ENCODE measurements at places on chromosomes 3 and 15. TPM values are rescaled to one million over a fixed set of nuclear protein-coding genes. Genes with fewer than 3 reads are reported as not detected.

The SPTSSB gene
- not detected for total RNA-seq

The SLC24A1 gene
- 17.4 TPM for total RNA-seq

The RLBP1 gene
- total RNA-seq, result not detected

DNA sequence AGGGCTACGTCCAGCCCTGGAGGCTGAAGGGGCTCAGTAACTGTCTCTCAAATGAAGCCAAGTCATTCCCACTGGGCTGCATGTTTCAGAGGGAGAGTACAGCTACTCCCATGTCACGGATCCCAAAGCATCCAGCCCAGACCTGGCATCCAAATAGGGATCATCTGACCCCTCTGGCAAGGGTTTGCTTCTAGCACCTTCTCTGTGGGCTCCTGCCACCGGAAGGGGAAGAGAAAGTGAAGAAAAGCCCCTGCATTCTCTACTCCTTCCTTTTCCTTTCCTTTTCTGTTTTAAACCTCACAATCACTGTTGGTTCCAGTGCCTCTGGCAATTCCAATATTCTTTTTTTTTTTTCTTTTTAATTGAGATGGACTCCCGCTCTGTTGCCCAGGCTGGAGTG lies 64.5 kb upstream of the CTSH start:
- DNase-seq, result no peak

GRCh38 chr3:28745916-28746617 lies 397.4 kb upstream of the AZI2 start:
- DNase-seq, result no peak

GRCh38 chr15:79381593-79381992 lies 50.5 kb upstream of the MINAR1 start:
- no peak for DNase-seq

DNA sequence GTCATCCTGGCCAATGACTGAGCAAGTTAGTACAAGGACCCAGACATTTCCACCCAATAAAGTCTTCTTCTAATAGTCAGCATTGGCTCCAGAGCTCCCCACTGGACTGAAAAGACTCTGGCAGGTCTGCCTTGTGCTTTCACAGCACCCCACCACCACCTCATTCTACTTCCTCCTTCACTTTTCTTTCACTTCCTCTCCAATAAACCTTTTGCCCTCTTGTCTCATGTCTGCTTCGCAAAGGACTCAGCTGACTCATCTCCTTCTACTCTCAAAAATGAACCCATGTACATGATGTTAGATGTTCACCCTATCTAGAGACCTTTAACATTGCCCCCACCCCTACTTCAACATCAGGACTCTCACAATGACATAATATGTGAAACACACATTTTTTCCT lies 181.0 kb upstream of the PPP2R3A start:
- no peak for DNase-seq

DNA sequence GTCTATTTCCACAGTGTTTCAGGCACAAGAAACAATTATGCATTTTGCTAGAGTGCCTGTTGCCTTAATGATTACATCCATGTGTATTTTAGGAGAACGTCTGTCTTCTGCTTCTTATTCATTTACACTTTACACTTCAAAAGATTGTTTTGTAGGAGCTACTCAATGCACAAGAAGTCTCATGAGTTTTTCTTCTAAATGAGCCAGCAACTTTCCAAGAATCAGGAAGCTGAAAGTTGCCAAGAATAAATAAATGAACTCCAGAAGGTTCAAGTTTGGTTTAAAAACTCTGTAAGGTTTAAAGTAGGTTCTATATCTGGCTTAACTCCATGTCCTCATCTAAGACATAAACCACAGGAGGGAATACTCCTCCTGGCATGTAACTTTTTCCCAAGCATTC lies 103.8 kb upstream of the ADPGK start:
- no peak for DNase-seq
